Activated CD8-positive, alpha-beta memory T cell treated with anti-CD3 and anti-CD28 coated beads for 24 hours (primary cell): ENCODE measurements at places on chromosomes 4 and X.

DNA sequence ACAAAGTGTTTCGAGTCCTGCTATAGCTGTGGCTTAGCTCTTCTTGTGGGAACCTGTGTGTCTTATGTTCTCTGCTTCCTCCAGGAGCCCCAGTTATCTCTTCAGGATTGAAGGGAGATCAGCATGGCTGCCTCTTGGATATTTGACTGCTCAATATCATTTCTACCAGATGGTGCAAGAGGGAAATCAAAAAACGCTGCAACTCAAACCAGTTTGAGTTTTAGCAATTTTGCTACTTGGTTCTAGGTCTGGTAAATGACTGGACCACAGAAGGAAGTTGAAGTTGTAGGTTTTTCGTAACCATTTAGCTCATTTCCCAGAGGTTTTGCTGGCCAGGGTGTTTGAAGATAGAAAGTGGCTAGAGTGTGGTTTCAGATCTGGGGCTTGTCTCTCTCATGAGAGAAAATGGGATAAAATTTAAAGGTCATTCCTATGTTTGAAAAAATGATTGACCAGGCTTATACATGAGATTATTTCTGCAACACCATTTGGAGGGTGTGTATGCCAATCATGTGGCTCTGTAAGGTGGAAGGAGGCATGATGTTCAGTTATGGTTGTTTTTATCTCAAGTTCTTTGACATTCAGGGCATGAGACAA lies 210.4 kb downstream of the SPRY1 start:
- DNase-seq = no peak

GRCh38 chrX:9324676-9325075 lies 140.2 kb upstream of the TBL1X start:
- DNase-seq = no peak

DNA sequence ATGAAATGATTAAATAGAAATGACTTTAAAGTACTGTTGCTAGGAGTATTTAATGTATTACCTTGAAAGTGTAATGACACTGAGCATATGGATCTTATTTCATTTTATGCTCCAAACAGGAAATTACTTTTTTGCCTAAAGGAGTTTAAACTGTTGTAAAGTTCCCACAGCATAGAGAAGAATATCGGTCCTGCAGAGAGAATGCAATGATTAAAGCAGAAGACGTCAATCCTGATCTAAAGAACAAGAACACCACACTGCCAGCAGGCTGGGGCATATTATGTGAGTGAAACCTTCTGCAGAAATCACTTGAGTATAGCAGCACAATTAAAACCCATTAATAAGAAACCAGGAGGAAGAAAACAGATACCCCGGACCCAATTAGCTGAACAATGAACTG lies 72.8 kb upstream of the CAMK2D start:
- DNase-seq = no peak

DNA sequence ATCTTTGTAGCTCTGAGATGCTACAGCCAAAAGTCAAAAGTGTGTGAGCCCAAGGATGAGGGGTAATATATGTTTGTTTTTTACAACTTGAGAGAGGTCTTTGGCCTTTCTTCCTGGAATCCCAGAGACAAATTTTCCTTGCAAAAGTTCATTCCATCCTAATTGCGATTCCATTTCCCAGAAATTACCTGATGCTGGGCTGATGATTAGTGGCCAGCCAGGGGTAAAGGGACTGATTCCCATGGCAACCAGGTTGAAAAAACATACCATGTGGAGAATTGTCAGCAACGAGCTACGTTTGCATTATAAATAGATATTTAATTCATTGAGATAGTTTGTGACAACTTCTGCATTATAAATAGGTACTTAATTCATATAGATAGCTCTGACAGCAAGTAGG lies 17.8 kb downstream of the IGSF1 start:
- DNase-seq = no peak

- DNase-seq = no peak
These were observed 8.5 kb downstream of the TIGD2 start for GRCh38 chr4:89119836-89120235.

GRCh38 chr4:25815586-25815985 lies 47.2 kb downstream of the SEL1L3 start:
- no peak for DNase-seq

GRCh38 chr4:108636246-108636645 lies 14.2 kb upstream of the OSTC start:
- DNase-seq = no peak

DNA sequence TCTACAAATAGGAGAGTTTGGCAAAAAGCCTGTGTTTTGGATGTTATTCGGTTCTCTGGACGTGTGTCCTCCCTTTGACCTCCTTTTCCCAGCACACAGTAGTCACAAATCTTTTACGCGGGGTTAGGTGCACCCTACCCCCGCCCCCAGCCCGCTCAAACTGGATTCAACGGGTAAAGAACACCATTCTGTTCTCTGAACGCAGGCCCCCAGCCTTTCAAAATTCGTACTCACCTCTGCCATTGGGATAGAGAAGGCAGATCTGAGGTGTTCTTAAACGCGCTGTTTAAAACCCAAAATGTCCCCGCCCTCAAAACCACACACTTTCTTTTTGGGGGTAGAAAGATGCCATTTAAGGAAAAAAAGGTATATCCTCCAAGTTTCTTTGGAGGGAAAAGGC lies 2.7 kb downstream of the LEF1 start:
- DNase-seq = no peak

DNA sequence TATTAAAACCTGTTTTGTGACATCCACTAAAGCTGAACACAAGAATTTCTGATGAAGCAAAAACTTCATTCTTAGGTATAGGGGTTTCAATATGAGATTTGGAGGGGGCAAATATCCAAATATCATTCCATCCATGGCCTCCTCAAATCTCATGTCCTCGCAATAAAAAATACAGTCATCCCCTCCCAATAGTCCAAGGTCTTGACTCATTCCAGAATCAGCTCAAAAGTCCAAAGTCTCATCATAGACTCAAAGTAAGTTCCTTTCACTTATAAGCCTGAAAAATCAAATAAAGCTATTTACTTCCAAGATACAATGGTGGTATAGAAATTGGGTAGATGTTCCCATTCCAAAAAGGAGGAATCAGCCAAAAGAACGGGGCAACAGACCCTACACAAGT lies 213.4 kb downstream of the SCFD2 start:
- DNase-seq = no peak

GRCh38 chr4:51923343-51923742 lies 80.4 kb downstream of the DCUN1D4 start:
- no peak for DNase-seq

GRCh38 chrX:25442499-25442898 lies 426.7 kb upstream of the ARX start:
- DNase-seq = no peak

DNA sequence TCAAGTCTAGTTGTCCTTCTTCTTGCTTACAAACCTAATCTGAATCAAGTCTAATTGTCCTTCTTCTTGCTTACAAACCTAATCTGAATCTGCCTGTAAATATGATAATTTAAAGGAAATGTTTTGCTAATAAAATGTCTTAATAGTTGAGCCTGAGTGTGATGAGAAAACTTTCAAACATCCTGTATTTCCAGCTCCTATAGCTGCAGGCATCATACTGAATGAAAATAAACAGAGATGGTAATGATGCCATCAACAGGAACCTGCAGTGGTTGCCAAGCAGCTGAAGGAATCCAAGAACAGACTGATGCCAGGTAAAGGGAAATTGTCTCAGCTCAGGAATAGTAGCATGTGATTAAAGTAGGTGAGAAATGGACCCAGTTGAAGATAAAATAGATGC lies 156.1 kb upstream of the IRS4 start:
- DNase-seq = no peak

DNA sequence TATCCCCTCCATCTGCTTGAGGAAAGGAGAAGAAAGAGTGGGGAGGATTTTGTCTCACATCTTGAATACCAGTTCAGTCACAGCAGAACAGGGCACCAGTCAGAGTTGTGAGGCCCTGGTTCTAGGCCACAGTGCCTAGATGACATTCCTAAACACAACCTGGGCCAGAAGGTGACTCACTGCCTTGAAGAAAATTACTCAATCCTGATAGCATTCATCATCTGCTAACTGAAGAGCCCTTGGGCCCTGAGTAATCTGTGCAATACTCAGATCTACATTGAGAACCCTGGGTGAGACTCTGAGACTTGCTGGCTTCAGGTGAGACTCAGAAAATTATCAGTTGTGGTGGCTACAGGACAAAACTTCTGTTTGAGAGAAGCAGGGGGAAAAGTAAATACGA lies 20.5 kb upstream of the PRR32 start:
- DNase-seq = no peak

DNA sequence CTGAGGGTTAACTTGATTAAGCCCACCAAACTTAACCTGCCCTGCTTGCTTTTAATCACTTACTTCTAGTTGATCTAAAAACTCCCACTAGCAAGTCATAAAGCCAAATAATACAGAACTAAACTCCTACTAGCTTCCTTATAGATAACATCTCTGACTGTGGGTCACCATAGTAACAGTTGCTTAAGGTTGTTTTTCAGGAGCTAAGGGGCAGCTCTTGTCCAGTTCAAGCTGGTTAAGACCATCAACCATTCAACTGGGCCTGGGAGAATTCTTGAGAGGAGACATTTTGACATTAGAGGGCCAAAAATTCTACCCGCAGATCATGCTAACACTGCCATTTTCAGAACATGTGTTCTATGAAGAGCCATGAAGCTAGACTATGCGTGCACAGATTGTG lies 67.0 kb downstream of the UCHL1 start:
- no peak for DNase-seq

DNA sequence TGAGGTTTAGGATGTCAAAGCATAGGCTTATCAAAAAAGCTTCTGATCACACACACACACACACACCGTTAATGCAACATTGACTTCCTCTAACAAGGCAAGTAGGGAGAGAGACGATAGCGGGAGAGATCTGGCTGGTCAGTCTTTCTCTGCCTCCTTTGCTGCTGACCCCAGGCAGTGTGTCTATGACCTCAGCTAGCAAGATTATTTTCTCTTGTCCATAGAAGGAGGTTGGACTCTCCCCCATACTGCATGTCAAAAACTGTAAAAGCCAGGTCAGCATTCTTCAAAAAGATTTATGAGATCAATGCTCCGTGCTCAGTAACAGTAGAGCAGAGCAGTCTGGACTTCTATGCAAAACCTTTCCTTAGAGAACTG lies 63.5 kb upstream of the PGM2 start:
- no peak for DNase-seq

- no peak for DNase-seq
These were observed 133.3 kb upstream of the ZIC3 start for GRCh38 chrX:137432609-137433008.

- DNase-seq = no peak
These were observed 13.1 kb downstream of the RBM10 start for GRCh38 chrX:47158131-47158530.
